ENCODE measurements at places on chromosomes 16 and 17.

DNA sequence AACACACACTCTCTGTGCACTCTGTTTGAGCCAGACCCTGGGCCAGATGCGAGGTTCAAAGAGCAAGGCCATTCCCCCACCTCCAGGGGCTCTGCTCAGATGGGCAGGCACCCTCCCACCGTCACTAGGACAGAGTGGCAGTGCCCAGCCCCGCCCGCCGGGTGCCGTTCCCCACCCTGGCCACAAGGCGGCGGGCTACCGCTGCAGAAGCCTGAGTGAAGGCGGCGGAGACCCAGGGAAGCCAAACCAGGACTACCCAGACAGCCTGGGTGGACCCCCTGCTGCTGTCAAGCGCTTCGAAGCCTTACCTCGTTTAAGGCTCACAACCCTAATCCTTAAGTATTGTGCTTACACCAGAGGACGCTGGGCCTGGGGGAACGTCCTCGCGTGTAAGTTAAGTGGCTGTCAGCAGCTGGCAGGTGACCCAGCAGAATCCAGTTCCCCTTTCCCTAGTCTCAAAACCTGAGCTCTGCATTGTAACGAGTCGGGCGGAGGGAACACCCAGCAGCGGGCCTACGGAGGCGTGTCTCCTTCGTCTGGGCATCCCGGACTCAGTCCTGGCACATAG, 4.5 kb downstream of the ARHGAP27 start:
- peak; percentile 88 for DNase-seq

DNA sequence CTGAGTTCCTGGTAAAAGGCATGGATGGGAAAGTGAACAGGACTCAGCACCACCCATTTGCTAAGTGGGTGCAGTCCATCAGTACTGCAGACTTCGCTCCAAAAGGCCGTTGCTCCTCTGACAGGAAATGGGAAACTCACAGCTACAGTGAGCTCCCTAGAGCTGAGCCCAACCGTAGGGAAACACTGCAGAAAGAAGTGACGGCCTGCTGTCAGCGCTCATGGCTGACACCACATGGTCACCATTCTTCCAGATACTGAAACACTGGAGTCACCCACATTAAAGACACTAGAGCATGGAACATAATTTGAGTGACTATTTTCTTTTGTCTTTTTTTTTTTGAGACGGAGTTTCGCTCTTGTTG, 31.9 kb downstream of the UBE2O start:
- DNase-seq: no peak

DNA sequence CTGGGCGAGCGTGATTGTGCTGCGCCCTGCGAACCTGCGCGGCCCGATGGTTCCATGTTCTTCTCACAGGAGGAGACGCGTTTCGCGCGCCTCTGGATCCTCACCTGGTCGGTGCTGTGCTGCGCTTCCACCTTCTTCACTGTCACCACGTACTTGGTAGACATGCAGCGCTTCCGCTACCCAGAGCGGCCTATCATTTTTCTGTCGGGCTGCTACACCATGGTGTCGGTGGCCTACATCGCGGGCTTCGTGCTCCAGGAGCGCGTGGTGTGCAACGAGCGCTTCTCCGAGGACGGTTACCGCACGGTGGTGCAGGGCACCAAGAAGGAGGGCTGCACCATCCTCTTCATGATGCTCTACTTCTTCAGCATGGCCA, 1.0 kb downstream of the FZD2 start:
- DNase-seq: peak; percentile 11

DNA sequence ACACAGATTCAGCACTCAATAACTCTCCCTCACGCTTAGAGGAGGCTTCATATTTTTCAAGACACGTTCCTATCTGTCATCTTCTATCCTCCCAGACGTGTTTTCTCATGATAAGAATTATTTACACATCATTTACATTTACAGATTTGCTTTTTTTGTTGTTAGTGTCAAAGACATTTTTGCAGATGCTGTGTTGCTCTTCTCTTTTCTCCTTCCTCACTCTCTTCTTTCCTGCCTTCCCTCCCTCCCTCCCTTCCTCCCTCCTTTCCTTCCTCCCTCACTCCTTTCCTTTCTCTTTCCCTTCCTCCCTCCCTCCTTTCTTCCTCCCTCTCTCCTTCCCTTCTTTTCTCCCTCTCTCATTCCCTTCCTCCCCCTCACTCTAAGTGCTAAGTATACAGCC, 537.1 kb upstream of the HSBP1 start:
- DNase-seq: no peak

- no peak for DNase-seq
These were observed 39.6 kb downstream of the HLF start for GRCh38 chr17:55304171-55304859.

- DNase-seq: no peak
These were observed 15.5 kb downstream of the UNKL start for GRCh38 chr16:1398826-1399581.

GRCh38 chr16:72203401-72203800, 31.4 kb upstream of the PMFBP1 start:
- peak; percentile 59 for DNase-seq

- DNase-seq: no peak
These were observed 80.3 kb downstream of the FTO start for GRCh38 chr16:53784291-53784690.

DNA sequence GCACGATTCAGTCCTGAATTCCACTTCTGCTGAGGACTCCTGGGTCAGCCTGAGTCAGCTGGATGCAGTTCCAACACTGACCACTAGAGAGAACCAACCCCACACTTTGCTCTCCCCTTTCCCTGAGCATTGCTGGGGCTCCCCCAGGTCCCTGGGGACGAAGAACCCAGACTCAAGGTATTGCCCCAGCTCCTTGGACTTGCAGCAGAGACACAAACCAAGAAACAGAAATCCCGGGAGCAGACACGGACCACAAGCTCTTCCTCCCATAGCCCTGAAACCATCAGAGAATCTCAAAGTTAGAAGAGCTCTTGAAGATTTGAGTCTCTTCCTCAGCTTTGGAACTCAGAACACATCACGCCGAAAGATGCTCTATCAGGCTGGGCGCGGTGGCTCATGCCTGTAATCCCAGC, 678 bp upstream of the GH1 start:
- DNase-seq: peak; percentile 84

GRCh38 chr17:4842376-4842775, 9.2 kb downstream of the MINK1 start:
- no peak for DNase-seq

DNA sequence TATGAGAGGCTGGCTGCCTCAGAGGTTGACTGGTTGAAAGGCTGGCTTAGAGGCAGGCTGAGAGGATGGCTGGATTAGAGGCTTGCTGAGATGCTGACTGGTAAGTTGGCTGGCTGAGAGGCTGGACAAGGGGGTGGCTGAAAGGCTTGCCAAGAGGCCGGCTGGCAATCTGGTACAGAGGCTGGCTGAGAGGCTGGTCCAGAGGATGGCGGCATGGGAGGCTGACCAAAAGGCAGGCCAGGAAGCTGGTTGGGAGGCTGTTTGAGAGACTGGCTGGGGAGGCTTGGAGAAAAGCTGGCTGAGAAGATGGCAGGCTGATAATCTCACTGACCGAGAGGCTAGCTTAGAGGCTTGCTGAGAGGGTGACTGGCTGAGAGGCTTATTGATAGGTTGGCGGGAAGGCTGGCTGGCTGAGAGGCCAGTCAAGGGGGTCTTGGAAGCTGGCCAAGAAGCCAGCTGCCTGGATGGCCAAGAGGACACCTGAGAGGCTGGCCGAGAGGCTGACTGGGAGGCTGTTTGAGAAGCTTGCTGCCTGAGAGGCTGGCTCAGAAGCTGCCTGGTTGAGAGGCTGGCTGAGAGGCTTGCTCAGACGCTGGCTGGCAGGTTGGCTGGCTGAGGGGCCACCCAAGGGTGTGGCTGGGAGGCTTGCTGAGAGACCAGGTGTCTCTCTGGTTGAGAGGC, 34.2 kb upstream of the ACSM2B start:
- DNase-seq: no peak

GRCh38 chr16:48608452-48608851, 1.5 kb downstream of the N4BP1 start:
- DNase-seq: no peak

- DNase-seq: no peak
These were observed 30.9 kb upstream of the SEC14L1 start for GRCh38 chr17:77109764-77110359.

GRCh38 chr16:11135464-11135973, 120.5 kb downstream of the SOCS1 start:
- DNase-seq: no peak

DNA sequence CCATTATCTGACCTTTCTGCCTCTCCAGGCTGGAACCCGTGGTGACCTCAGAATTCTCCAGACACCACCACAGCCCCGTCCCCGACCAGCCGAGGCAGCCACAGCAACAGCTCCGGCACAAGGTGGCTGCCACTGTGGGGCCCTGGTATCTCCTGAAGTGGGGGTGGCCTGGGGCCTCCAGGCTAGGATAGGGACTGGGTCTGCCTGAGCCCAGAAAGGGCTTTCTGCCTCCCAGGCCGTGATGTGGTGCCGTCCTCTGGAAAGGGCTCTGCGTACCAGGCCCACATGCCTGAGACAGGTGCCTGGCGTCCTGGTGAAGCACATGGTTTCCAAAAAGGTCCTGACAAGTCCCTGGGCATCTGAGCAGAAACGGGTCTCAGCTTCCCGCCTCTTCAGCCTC, 17.1 kb downstream of the FLYWCH1 start:
- DNase-seq: no peak

GRCh38 chr16:12917653-12918052, 16.3 kb downstream of the SHISA9 start:
- no peak for DNase-seq

- no peak for DNase-seq
These were observed 56.9 kb upstream of the FASN start for GRCh38 chr17:82154881-82155331.

DNA sequence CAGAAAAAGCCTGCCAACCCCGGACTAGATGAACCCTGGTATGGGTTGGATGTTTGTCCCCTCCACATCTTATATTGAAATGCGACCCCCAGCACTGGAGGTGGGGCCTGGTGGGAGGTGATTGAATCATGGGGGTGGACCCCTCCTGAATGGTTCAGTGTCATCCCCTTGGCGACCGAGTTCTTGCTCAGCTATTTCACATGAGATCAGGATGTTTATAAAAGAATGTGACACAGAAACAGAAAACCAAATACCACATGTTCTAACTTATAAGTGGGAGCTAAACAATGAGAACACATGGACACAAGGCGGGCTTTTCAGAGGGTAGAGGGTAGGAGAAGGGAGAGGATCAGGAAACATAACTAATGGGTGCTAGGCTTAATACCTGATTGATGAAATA, 576.0 kb upstream of the HSBP1 start:
- no peak for DNase-seq

DNA sequence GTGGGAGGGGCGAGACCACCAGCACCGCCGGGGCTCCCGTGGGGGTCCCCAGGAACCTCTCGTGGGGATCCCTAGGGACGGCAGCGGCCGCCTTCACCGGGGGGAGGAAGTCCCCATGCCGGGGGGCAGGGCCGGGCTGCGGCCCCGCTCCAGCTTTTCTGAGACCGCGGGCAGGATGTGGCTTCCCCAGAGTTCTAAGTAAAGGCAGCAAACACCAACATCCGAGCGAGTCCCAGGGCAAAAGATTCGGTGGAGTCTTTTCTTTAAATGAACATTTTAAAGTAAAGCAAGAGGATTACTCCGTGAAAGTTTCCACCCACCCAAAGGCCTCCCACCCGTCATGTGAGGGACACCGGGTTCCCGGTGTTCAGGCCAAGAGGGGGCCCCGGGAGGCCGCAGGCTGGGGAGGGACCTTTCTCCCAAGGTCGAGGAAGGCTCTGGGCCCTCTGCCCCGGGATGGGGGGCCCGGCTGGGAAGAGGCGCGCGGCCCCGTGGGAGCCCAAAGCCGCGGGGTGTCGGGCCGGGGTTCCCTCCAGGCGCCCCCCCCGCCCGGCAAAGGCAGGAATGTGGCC, 137.2 kb upstream of the RPH3AL start:
- peak; percentile 83 for DNase-seq

- DNase-seq: no peak
These were observed 7.1 kb upstream of the NFATC3 start for GRCh38 chr16:68077866-68078700.

DNA sequence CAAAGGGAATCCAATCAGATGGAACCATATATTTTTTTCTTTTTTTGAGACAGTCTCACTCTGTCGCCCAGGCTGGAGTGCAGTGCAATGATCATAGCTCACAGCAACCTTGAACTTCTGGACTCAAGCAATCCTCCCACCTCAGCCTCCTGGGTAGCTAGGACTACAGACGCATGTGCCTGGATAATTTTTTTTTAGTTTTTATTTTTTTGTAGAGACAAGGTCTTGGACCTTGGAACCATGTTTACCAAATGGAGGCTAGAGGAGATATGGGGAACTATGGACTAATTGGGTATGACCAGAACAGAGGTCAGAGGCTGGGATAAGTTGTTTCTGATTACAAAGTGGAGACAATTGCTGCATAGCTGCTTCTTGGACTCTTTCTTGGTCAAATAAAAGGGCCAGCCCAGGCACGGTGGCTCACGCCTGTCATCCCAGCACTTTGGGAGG, 41.2 kb upstream of the ADCY9 start:
- no peak for DNase-seq

DNA sequence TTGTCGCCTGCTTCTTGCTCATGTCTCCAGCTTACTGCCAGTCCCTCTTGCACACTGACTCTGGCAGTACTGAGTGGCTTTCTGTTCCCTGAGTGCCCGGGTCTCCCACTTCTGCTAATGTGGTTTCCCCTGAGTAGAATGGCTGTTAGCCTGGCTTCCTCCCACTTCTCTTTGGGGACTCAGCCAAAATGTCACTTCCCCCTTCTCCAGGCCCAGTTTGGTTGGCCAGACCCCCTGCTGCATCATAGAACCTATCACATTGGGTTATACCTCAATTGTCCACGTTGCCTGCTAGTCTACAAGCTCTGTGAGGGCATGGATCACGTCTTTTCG, 304.4 kb downstream of the HS3ST3B1 start:
- no peak for DNase-seq

DNA sequence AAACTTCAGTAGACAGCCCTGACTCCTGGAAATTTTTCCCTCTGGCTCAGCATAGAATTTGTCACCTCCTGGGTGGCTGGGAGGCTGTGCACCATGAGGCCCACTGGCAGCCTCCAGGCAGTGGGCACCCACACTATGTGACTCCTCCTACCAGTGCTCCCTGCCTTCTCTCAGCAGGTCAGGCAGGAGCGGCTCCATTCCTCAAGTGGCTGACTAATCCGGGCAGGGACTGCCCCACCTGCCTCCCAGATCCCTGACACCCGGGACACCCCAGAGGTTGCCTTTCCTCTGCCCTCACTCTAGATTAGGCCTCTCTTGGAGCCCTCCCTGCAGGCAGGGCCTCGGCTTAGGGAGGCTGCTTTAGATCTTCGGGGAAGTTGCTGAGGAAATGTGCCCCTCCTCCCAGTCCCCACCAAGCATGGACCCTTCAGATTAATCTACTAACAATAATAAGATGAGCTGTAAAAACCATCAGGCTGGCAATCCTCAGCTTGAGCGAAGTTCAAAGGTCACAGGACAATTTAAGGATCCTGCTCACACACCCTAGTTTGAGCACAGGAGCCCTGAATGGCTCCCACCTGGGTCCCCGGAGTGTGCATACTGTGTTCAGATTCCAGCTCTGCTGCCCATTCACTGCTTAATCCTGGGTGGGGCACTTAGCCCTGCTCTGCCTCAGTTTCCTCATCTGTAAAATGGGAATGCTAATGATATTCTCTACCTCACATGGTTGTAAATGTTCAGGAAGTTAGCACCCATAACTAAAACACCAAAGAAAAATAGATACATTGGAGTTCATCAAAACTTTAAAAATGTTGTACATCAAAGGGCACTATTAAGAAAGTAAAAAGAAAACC, 10.0 kb upstream of the MYCBPAP start:
- no peak for DNase-seq

GRCh38 chr16:86354641-86355513, 155.4 kb upstream of the FOXF1 start:
- no peak for DNase-seq

- peak; percentile 31 for DNase-seq
These were observed 215.6 kb downstream of the GRIN2A start for GRCh38 chr16:9966569-9967157.

- DNase-seq: no peak
These were observed 286.6 kb downstream of the SOX9 start for GRCh38 chr17:72407336-72407909.
